ENCODE measurements at places on chromosomes 7 and 10.

DNA sequence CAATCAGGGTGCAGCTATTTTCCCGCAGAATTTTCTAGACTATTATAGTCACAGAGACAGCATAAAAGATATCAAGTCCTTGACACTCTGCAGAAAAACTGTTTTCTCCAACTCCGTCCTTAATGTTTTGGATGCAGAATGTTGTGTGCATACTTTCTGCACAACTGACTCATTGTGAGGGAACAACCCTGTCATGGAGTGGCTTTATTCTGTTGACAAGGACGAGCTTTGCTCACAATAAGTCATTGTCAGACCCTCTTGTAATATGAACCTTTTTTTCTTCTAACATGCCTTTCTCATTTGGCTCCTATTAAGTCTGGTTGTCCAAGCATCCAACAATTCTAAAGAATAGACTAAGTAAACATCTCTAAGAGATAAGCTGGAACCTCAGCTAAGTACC is 17.3 kb downstream of the ABCB4 start:
- DNase-seq = no peak

DNA sequence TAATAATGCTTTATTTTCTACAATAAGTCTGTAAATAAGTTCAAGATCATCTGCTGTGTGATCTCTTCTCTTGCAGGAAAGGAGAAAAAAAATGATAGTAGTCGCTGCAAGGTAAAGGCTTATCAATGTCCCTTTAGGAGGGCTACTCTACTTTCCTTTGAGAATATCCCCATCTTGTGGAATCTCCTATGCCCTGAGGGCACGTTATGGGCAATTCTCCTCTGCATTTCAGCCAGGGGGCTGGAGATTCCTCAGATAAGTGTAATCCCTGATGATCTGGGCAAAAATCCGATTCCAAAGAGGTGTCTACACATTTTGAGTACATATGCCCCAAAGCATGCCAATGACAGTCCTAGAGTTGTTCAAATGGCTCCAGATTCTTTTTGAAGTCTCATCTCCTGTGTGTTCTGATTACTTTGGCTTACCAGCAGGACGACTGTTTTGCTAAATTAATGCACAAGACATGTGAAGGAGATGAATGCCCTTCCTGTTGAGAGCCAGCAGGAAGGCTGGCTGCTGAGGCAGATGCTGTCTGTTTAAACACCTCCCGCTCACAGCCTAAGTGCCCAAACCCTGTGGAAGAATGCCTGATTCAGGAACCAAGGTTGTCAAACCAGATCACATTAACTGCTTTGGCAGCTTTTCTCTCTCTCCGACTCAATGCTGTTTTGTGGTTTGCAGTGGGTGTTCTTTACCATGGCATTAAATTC is 171.2 kb upstream of the COL1A2 start:
- DNase-seq = no peak

DNA sequence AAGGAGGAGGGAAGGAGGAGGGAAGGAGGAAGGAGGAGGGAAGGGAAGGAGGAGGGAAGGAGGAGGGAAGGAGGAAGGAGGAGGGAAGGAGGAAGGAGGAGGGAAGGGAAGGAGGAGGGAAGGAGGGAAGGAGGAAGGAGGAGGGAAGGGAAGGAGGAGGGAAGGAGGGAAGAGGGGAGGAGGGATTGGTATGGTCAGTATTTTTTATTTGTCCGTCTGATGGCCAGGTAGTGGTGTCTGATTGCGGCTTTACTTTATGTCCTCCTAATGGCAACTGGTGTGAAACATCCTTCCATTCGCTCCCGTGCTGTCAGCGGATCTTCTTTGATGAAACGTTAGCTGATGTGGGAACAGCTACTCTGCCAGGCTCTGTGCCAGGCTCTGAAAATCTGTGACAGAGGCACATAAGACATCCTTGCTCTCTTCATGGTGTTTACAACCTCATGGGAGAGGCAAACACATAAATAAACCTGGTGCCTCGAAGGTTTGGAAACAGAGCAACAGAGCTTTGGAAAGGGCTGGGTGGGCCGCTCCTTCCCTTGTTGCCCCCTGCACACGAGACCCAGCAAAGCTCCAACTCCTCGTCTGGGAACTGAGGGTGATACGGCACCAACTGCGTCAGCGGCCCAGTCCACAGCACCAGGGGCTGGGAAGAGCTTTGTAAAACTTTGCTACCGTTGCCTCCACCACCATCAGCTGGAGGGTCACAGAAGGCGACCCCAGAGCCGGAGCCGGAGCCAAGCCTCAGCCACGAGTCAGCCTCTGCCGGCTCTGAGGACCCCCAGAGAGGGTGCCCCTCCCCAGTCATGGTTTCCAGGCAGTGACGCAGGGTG is 40.3 kb downstream of the PDGFA start:
- no peak for DNase-seq

- DNase-seq = no peak
These were observed 70.3 kb upstream of the PIP4K2A start for GRCh38 chr10:22784668-22785067.

DNA sequence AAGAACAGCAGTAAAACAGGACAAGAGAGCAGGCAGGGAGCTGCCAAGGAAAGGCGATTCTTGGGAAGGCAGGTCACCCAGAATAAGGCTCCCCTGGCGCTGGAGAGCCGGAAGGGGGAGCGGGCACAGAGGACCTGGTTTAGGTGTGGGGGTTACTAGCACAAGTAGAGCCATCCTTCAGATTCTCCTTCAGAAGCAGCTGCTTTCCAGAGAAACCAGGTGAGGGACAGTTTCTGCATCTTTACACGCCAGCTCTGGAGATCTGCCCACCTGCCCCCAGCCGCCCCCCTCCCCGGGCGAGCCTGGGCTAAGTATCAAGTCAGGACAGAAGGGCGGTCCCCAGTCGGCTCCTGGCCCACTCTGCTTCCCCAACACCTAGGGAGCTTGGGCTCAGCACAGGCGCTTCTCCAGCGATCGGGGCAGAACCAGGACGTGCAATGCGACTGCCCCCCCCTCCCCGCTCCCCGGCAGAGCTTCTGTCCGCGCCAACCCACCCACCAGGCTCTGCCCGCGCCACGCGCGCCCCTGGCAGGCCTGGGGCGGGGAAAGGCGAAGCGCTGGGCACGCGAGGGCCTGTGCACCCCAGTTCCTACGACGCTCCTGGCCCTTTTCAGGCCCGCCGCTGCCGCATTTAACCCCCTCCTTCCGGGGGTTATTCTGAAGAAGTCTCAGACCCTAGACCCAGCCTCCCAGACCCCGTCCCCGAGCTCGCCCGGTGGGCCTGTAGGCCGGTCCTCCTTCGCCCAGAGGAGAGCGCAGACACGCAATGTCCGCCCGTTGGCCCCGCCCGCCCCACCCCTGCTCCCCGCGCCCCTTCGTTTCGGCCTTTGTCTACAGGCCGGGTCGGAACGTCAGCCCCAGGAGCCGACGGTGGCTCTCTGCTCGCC is 4.4 kb upstream of the EN2 start:
- DNase-seq = no peak

DNA sequence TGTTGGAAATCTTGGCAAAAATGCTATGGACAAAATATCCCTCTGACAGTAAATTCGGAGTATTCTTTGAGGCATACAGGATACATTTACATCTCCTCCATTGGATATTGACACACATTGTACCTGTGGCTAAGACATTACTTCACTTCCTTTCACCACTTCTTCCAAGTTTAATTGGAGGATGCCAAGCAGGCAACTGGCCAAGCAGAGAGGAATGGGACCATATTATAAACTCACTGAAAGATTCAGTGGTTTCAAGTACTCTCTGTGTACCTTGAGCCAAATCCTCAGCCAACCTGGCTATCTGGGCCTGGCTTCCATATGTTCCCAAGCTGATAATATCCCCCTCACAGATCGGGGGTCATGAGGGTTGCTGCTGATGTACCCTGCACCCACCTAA is 14.7 kb upstream of the JCAD start:
- no peak for DNase-seq

- no peak for DNase-seq
These were observed 4.0 kb downstream of the MUC17 start for GRCh38 chr7:101023839-101024238.

GRCh38 chr10:36676321-36676720 is 449.1 kb upstream of the ANKRD30A start:
- no peak for DNase-seq

DNA sequence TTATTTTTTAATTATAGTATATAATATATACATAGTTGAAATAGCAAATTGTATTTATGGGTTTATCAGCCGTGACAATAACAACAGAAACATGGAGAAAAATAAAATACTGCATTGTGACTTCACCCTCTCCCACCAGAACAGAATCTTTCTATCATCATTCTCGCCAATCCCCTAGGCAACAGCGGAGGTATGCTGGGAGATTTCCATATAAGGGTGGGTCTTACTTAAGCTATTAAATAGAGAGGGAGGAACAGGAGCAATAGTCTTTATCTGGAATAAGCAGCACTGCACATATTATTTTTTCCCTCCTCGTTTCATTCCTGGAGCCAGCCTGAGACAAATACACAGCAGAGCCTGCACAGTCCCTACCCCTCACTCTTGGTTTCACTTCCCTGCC is 1214.9 kb downstream of the XPNPEP1 start:
- DNase-seq = no peak

All from activated CD8-positive, alpha-beta memory T cell treated with anti-CD3 and anti-CD28 coated beads for 24 hours (primary cell).